ENCODE measurements at places on chromosomes 1 and 21. TPM values are rescaled to one million over a fixed set of nuclear protein-coding genes. Genes with fewer than 3 reads are reported as not detected.

ESPN gene
- under 0.01 TPM for total RNA-seq

ESRRG gene
- under 0.01 TPM for total RNA-seq

ZBED6 gene
- 11.6 TPM for total RNA-seq

LDLRAD1 gene
- total RNA-seq = not detected

CDCP2 gene
- total RNA-seq = not detected

AMY1A gene
- not detected for total RNA-seq

Measured in pericardium fibroblast (primary cell).